ENCODE measurements at places on chromosomes 2 and 18.

DNA sequence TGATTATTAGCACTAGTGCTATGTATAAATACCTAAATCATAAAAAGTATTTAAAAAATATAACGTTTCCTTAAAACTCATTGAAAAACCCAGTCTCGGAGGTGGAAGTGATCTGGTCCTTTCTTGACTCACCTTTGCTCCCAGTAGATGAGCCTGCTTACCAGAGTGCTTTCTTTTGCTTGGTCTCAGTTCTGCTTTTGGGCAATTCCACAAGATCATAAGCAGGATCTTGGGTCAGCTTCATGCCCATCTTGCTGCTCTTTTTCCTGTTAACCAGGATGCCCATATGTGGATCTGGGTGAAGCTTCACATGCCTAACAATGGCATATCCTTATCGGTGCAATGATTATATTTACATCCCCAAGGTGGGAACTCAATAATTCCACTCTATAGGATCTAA lies 332.1 kb upstream of the FAM98A start:
- no peak for DNase-seq

DNA sequence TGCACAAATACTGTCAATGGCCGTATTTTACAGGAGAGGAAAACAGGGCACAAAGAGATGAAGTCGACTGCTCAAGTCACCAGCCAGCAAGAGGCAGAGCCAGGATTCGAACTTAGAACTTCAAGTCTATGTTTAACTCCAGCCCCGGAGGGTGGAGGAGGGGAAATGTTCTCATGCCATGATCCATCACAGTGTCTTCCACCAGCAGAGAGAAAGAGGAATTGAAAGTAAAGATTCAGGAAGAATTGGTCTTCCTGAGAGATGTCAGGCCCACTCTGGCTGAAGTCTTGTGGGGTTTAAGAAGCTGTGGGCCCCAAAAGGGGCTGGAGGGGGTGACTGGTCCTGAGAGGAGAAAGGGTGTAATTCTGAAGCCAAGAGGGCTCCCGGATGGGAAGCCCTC lies 260.0 kb downstream of the TNS1 start:
- no peak for DNase-seq

- no peak for DNase-seq
These were observed 11.3 kb upstream of the KCNS3 start for GRCh38 chr2:17867133-17867532.

DNA sequence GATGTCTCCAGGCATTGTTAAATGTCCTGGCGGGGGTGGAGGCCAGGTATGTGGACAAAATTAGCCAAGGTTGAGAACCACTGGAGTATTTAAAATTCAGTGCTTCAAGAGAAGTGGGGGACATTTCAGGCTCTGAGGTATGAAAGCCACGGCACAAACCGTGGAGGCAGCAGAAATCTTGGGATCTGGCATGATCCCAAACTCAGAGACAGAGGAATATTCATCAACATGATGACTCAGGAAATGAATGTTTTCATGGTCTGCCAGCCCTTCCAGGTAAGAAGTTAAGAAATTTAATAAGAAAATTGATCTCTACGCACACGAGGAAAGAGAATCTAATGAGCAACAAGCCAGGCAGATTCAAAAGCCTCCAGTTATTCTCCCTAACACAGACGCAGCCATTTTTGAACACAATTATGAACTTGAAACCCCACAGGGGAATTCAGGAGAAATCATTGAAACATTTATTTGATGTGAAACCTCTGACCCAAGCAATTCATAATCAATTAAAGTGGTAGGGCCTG lies 11.3 kb upstream of the GRP start:
- no peak for DNase-seq

DNA sequence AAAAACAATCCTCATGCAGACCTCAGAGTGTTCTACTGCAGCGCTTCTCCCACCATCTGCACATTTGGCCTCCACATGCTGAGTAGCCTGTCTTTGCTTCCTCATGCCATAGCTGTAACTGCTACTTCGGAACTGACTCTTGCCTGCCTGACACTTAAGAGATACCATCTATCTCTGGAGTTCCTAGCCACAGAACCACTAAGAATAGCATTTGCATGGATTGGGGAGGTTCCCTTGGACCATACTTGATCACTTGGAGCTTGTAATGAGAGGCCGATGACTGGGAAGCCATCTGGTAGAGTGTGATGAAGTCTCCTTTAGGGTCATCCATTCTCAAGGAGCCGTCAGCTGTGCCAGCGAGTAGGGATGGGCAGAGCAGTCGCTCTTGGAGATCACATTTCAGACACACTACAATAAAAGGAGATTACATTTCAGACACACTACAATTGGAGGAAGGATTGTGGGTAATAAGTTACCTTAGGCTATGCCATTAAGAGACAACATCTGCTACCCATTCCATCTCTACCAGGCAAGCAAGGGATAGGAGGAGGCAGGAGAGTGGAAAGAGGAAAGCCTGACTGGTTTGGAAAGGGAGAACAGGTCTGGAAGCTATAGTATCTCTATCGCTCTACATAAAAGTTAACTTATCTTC lies 21.8 kb downstream of the DOK1 start:
- DNase-seq = no peak
